Stimulated activated CD4-positive, alpha-beta T cell treated with anti-CD3 and anti-CD28 coated beads, Interleukin-12 subunit alpha, Interleukin-12 subunit beta, amount 100 ng/mL, for 24 hours (primary cell): ENCODE measurements at places on chromosomes 3 and 15.

- no peak for DNase-seq
These were observed 18.9 kb downstream of the MELTF start for GRCh38 chr3:197010556-197011351.

DNA sequence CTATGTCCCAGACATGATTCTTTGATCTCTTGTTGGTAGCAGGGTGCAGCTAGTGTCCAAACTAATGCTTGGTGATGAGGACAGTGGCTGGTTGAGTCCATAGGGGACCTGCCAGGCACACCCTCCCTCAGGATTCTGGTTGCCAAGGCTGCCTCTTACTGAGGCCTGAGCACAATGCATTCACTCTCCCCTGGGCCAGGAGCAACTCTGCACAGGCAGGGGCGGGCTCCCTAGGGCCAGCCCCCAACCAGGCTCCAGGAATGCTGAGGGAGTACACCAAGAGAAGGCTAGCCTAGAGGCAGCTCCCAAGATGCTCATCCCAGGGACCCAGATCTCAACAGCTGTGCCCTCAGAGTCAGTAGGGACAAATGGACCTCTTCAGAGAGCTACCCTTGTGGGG, 46.2 kb upstream of the HERC1 start:
- no peak for DNase-seq

GRCh38 chr3:79113876-79114275, 653.9 kb downstream of the ROBO1 start:
- DNase-seq, result no peak

GRCh38 chr3:111715911-111716523, 120.9 kb upstream of the ZBED2 start:
- peak; percentile 17 for DNase-seq

- DNase-seq, result no peak
These were observed 19.7 kb downstream of the ANKDD1A start for GRCh38 chr15:64931381-64931780.

DNA sequence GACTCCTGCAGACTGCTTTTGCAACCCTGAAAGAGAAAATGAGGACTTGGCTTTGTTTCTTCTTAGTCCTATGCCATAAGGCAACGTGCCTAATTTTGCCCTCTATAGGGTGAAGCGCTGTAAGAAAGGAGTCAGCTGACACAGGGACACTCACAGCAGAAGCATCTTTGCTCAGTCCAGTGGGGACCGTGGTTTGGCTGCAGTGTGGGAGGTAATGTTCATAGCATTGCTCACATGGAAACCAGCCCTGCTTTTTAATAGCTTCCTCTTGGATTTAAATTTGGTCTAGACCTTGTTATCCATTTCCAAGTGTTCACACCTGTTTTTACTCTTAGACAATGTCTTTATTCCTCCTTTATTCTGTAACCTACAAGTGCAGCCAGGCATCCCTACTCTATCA, 1032.1 kb downstream of the NTRK3 start:
- DNase-seq, result no peak

GRCh38 chr3:142896201-142896755, 7.4 kb upstream of the PCOLCE2 start:
- DNase-seq, result no peak

GRCh38 chr15:73600413-73601335, 32.5 kb downstream of the NPTN start:
- DNase-seq, result no peak

DNA sequence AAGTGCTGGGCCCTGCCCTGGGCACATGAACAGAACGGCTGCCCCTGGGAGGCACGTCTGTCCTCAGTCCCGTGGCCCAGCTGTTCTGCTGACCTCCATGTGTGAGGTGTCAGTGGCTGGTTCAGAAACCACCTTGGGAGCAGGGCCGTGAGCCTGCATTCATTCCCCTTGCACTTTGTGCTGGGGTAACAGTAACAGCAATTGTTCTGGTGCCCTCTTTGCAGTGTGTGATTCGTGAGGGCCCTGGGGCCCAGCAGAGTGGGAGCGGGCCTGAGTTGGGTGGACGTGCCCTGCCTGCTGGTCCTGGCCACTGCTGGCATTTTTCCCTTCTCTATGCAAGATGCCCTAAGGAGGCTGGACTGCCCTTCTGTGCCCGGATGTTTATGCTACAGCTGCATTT, 50.4 kb upstream of the MYZAP start:
- no peak for DNase-seq

GRCh38 chr15:74958908-74959585, 2.5 kb upstream of the RPP25 start:
- no peak for DNase-seq
